ENCODE measurements at places on chromosomes 12 and 14. TPM values are rescaled to one million over a fixed set of nuclear protein-coding genes. Genes with fewer than 3 reads are reported as not detected.

The MON2 gene
- 98.1 TPM for total RNA-seq

The HCAR1 gene
- 0.33 TPM for total RNA-seq

The SRRM4 gene
- 0.88 TPM for total RNA-seq

The ADAM21 gene
- total RNA-seq: 0.13 TPM

The WNT5B gene
- 4.2 TPM for total RNA-seq

DNA sequence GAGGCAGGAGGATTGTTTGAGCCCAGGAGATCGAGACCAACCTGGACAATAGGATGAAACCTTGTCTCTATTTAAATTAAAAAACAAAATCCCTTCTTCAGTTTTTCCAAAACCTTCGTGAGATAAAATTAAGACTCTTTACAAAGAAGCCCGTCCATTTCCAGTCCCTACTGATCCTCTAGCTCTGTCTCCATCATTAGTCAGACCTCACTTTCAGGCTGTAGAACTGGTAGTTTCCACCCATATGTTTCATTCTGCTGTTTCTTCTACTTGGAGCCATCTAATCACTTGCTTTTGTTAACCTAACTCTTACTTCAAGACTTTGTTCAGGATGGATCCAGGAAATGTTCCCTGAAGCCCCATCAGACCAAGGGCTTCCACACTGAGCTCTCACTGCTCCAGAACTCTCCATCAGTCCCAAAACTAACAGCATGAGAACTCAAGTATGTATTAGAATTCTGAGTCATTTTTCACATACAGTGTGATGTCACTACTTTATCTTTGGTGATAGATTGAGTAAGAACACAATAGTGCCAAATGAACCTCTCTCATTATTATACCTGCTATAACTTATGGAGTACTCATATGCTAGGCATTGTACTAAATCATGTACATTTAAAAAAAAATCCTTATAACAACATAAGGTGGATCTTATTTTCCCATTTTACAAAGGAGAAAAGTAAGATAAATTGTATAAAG, 90.8 kb downstream of the PRICKLE1 start:
- H3K27me3 ChIP-seq: no peaks in the 10 kb centered on the region
- H3K4me1 ChIP-seq: peaks cover 2% of the 10 kb centered on the region
- H3K4me3 ChIP-seq: no peak overlapping the region

GRCh38 chr14:71933001-71933587, 865 bp downstream of the RGS6 start:
- H3K4me3 ChIP-seq: no peak overlapping the region
- no peaks in the 10 kb centered on the region for H3K27me3 ChIP-seq
- H3K27ac ChIP-seq: no peak overlapping the region
- H3K4me1 ChIP-seq: no peaks in the 10 kb centered on the region
- DNase-seq: no peak
